Posterior cingulate gyrus (tissue), 11 donors: ENCODE measurements at places on chromosomes 4 and X.
A peak's percentile ranks its signal among the peaks of the same experiment; 100 is the strongest.

- no peak for DNase-seq
Measured at GRCh38 chr4:102715057-102715456, 45.7 kb downstream of the MANBA start.

- DNase-seq, result no peak
Measured at GRCh38 chrX:1434871-1435240, 17.9 kb downstream of the ASMTL start.

DNA sequence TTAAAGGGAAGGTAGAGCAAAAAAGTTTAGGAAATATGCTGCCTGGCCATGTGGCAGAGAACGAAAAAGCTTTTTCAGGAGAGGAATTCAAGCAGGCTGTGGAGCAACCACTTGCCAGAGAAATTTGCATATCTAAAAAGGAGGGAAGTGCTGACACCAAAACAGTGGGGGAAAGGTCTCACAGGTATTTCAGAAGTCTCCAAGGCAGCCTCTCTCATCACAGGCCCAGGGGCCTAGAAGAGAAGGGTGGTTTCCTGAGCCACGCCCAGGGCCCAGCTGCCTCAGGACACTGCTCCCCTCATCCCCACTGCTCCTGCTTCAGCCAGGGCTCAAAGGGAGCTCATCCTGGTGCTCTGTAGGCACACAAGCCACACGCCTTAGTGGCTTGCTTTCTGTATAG is 29.9 kb upstream of the STS start:
- no peak for DNase-seq

DNA sequence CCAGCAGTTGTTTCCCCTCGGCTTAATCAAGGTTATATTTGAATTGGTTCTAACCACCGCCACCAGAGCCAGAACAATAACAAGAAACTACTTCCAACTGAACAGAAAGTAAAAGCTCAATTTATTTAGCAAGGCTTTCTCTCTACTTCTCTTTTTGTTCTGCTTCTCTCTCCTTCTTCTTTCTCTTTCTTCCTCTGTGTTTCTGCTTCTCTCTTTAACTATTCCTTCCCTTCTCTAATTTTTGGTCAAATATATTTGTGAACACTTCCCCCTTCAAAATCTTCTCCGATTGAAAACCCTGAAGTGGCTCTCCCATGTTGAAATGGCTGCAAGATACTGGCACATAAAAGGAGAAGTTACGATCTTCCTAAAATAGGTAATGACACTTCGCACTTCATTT is 1195.9 kb upstream of the PRKX start:
- no peak for DNase-seq

DNA sequence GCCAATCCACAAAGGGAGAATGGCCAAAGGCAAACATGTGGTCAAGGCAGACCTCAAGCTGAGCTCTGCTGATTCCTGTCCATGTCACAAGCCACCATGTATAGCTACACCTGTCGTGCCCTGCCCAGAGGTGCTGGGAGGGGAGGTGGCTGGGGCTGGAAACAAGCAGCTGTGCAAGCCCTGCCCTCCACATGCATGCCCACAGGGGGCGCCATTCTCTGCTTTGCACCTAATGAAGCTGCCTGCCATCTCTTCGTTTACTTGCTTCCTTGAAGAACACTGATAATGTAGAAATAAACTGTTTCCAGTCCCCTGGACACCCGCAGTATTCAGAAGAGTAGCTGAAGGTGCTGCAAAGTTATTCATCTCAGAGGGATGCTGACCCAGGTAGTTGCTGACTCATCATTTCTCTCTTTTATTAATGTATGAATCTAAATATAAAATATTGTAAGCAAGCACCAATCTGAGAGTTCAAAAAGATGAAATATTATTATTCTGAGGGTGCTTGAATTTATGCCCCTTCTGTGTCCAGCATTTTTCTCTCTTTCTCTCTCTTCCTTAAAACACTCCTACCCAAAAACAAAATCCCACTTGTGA is 278.6 kb downstream of the ADGRA3 start:
- DNase-seq, result peak; percentile 37

DNA sequence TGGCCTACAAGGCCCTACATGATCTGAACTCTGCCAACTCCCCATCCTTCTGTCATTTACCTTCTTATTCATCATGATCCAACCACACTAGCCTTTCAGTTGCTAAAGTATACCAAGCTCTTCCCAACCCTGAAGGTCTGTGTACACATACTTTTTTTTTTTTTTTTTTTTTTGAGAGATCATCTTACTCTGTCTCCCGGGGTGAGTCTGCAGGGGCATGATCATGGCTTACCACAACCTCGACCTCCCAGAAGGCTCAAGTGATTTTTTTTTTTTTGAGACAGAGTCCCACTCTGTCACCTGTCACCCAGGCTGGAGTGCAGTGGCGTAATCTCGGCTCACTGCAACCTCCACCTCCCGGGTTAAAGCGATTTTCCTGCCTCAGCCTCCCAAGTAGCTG is 5.9 kb upstream of the UTP14A start:
- DNase-seq, result no peak

- DNase-seq, result no peak
Measured at GRCh38 chr4:77040270-77040669, 35.5 kb downstream of the CCNI start.

DNA sequence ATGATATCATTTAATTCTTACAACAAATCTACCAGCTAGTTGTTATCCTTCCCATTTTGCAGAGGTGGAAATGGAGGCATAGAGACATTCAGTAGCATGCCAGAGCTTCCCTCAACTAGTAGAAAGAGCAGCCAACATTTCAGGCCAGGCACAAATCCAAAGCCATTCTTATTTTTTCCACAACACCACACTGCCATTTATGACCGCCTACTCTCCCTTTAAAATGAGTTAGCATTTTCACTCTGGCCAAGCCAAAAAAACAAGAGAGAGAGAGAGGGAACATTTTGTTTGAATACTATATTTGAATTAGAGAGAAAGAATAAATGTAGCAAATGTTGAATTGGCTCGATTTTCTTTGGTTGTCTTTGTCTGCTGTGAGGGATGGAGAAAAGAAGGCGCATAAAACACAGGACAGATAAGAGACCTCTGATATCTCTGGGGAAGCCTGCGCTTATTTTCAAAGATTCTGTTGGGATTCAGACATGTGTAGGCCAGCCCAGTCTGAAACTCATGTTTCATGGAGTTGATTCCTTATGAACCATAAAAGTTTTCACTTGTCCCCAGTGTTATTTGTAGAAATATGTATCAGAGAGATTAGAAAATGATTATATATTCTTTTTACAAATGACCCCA is 265.7 kb downstream of the RAB28 start:
- DNase-seq, result no peak

DNA sequence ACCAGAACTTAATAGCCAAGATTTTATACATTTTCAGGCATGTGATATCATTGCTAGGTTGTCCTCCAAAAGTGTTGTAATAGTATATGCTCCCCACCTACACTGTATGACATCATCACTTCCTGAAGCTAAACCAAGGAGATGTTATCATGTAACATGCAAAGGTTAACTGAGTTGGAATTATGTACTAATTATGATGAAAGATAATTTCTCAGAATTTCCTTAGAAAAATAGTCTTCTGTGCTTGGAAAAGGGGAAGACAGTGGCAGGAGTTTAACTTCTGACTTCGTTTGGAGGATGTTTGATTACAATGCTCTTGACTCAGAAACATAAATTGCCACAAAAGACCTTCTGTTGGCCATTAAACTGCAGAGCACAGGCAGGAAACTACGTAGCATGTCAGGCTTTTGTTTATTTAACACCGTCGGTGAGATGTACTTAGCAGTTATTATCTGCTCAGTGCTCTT is 83.6 kb upstream of the GUCY1A1 start:
- DNase-seq, result no peak

DNA sequence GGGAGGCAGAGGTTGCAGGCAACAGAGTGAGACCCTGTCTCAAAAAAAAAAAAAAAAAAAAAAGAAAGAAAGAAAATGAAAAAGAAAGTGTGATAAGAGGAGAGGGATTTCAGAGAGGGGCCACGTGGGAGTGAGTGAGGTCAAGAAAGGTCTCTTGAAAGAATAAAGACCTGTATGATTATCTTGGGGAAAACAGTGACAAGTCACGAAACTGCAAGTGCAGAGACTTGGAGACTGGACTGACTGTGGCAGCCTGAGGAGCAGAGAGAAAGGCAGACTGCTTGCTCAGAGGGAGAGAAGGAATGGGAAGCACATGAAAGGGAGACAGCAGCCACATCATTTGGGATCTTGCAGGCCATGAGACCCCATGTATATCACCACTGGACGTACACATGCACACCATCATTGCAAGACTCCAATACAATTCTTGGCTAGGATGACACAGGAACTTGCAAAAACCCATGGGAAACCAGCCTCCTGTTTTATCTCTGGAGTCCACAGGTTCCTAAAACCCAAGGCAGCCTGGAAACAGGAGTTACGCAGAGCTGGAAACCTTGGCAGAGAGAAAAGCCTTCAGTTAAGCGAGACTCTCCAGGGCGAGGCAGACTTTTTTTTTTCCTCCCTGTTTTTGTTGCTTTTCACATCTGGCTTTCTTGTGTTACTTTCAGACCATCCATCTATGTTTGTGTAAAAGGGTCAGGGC is 207.0 kb upstream of the TBL1X start:
- DNase-seq, result no peak

- no peak for DNase-seq
Measured at GRCh38 chrX:20060961-20061748, 55.6 kb downstream of the MAP7D2 start.

DNA sequence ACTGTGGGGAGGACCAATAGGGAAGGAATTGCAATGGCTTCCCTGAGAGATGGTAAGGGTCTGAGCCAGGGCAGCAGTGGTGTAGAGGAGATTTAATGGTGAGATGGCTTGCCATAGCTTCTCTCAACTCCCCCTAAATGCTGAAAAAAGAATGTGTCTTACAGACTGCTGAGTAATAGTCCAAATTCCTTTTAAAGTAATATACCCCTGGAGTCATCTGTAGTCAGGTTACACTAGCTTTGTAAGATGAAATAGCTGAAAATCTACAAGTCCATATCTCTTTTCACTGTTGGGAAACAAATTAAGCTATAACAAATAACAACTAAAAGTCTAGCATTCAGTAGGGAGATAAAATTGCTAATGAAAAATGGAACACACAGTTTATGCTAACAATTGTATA is 33.5 kb downstream of the MAPK10 start:
- no peak for DNase-seq

GRCh38 chr4:89640620-89641366 is 196.2 kb downstream of the SNCA start:
- DNase-seq, result no peak

DNA sequence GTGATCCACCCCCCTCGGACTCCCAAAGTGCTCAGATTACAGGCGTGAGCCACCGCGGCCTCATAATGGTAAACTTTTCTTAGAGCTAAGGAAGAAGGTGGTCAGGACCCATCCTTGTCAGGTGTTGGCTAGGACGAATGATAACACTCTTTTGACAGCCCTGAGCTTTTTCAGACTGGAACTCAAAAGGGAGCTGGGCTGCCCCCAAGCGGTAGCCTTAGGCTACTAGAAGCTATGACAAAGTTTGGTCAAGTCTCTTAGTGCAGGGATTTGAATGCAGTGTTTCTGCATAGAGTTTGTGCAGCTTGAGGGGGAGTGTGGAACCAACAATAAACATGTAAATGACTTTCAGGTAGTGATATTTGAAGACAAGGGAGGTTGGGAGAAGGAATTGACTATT is 11.8 kb upstream of the HSD17B10 start:
- peak; percentile 75 for DNase-seq

DNA sequence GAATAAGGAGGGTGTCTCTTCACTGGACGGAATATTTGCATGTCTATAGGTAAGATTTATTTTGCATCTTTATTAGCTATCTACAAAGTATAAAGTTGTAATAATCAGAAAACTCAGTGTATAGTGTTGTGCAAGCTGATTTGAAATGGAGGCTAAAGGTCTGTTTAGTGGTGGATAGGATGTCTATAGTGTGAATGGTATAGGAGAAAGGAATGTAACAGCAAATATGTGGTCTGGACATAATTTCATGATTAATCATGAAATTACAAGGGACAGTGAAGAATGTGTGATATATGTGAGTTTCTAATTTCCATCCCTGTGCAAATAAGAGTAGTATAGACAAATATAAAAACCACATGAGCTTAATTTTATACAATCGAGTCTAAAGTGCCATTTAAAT is 79.3 kb upstream of the CAMK2D start:
- no peak for DNase-seq

DNA sequence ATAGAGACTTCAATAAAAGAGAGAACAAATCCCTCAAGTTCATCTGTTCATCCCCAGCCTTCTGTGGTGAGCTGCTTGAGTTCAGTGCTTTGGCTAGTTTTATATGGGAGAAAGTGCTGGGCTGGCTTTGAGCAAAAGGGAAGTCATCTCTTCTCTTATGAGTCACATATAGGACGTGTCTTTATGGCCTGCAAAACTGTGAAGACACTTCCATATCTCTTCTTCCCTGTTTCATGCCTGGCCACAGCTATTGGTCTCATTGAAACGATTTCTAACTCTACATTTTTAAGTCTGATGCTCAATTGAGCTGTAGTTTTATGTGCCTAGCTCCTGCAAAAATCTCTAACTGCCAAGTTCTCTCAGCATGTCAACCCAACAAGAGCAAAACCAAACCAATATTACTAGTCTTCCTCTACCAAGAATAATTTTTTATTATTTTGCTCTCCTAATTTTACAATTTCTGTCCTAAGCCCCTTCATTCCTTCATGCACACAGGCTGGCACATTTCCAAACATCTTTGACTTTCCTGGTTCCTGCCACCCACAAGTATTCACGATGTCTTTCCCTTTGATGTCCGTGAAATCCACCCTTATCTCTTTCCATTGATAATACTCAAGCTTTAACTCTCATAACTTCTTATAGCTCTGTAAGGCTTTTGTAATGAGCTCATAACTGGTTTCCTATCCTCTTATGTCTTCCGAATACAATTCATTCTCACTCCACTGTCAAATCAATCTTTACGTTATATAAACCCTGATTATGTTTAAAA is 165.3 kb downstream of the BTC start:
- DNase-seq, result no peak

- no peak for DNase-seq
Measured at GRCh38 chr4:35365186-35365585, 879.1 kb downstream of the ARAP2 start.

DNA sequence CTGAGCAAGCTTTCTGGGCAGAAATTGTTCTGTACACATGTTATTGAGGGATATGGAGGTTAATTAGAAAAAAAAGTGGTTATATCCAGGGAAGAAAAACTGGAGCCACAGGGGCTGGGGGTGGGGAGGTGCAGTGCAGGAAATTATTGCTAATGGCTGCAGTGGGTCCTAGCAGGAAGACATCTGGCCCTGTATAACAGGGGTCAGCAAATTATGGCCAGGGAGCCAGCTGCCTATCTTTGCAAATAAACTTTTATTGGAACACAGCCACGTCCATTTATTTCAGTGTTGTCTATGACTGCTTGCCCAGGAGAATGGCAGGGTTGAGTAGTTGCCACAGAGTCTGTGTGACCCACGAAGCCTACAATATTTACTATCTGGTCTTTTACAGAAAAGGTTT is 23.4 kb upstream of the PRPS2 start:
- DNase-seq, result no peak

DNA sequence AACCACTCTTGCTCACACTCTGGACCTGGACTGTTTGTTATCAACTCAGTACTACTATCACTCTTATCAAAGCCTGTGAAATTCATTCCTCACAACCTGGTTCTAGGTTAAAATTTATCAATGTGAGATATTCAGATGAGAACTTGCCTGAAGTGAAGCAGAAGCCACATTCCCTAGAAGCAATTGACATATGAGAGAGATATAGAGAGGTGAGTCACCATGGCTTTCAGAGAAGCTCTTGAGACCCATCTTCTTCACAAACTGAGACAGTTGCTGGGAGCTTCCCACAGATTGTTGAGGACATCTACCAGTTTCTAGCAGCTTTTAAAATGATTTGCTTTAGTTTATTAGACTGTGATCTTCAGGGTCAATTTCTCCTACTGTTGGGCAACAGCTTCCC is 316.9 kb upstream of the TET2 start:
- no peak for DNase-seq
